ENCODE measurements at places on chromosomes 1 and 21. TPM values are rescaled to one million over a fixed set of nuclear protein-coding genes. Genes with fewer than 3 reads are reported as not detected.

C8A gene
- 0.06 TPM for polyA plus RNA-seq

GJA9 gene
- polyA plus RNA-seq, result 0.74 TPM

CHODL gene
- 72.6 TPM for polyA plus RNA-seq

RNF223 gene
- 0.32 TPM for polyA plus RNA-seq

HES2 gene
- 0.84 TPM for polyA plus RNA-seq
